Kasumi-1 (cell line): ENCODE measurements at places on chromosomes 1 and 21.

GRCh38 chr21:20737227-20737913, 260.8 kb upstream of the NCAM2 start:
- DNase-seq: no peak

GRCh38 chr1:23636009-23636408, 55.6 kb upstream of the RPL11 start:
- no peak for DNase-seq

DNA sequence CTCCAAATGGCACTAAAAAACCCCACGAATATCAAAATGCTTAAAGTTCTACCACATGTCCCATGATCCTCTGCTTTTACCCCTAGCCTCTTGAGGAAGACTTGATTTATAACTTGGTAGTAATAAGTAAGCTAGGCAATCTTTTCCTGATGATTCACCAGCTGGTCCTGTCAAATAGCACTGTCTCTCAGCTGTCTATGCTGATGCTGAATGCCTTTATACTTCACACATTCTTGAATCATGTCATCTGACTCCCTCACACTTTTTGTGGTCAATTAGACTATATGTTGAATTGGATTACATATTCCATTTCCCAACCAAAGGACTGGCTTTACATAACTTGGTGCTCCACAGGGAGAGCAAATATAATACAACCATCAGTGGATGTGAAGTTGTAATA, 16.6 kb downstream of the C21orf91 start:
- DNase-seq: no peak

- no peak for DNase-seq
Observed at GRCh38 chr1:42735056-42735455, 5.0 kb downstream of the CLDN19 start.

- DNase-seq: peak; percentile 81
Observed at GRCh38 chr1:45359882-45360513, 19.8 kb upstream of the MUTYH start.

- DNase-seq: no peak
Observed at GRCh38 chr1:84083307-84083706, 60.8 kb upstream of the PRKACB start.

- DNase-seq: peak; percentile 84
Observed at GRCh38 chr1:91278754-91279153, 125.9 kb downstream of the HFM1 start.

- DNase-seq: no peak
Observed at GRCh38 chr1:109954041-109954512, 30.5 kb upstream of the AHCYL1 start.

DNA sequence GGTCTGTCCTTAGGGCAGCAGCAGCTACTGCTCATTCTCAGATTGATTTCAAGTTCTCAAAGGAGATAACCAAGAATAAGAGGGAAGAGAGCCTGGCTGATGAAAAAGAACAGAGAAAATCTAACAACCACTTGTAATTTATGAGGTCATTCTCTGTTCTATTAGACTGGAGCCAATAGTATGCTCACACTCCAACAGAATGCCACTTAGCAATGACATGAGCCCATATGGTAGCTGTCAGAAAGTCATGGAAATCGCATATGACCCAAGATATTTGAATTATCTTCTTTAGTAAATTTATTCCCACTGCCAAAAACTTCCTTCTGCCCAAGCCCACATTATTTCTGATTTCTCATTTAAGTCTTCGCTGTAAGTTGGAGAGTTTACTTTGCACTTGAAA, 53.7 kb upstream of the PLA2G4A start:
- DNase-seq: no peak

DNA sequence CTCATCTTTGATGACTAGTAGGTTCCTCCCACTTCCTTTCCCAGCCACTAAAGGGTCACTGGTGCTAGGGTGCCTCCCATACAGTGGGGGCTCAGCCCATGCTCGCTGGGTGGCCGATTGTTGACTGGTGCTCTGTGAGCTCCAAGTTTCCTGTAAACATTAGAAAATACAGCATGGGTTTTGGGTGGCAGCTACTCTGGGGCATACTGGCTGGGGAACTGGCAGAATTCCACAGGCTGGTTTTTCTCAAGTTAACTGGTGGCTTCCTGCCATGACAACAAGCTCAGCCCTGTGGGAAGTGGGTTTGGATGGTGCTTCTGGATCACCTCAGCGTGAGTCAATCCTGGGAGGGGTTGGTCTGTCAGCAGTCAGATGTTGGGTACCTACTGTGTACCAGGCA, 28.7 kb upstream of the CRNN start:
- no peak for DNase-seq

GRCh38 chr1:200969726-200970561, 53.6 kb downstream of the KIF21B start:
- DNase-seq: no peak

GRCh38 chr1:12420171-12420570, 190.3 kb downstream of the VPS13D start:
- peak; percentile 32 for DNase-seq

GRCh38 chr1:20380616-20381035, 90.0 kb downstream of the VWA5B1 start:
- no peak for DNase-seq

- no peak for DNase-seq
Observed at GRCh38 chr1:224041032-224041431, 72.9 kb upstream of the FBXO28 start.

DNA sequence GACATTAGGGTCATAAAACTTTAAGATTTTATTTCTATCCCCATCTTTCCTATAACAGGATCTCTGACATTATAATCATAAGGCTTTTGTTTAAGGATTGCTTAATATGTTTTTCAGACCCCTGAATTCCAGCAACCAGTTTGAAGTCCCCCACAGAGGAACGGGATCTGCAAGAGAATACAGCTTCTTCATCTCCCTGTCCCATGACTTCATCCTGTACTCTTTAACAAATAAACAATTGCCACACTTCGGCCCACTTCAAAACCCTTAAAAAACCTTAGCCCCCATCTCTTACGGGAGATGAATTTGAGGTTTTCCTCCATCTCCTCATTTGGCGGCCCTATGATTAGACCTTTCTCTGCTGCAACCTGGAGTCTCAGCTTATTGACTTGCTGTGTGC, 35.8 kb downstream of the TESK2 start:
- no peak for DNase-seq

GRCh38 chr1:14282707-14283106, 315.8 kb upstream of the KAZN start:
- no peak for DNase-seq

DNA sequence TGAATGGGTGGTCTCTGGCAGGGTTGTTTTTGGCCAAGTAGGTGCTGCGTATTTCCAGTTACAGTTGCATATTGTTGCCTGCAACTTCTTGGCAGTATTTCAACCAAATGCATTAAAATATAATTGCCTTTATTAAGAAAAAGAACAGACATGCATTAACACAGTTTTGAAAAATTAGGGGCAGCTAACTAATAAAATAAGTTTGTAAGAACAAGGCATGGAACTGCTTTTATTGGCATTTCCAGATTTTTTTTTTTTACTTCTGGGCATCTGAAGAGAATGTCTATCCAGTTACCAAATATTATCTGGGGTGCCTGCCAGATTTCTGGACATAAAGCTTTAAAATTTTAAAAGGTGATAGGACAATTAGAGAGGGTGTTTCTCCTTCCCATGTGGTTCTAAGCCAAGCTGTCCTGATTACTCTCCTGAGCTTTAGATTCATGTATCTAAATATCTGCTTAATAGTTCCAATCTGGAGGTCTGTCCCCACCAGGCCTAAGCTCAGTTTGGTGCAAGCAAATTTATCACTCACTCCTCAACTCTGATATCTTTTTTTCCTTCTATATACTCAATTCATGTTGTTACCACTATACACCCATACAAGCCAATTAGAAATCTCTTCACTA, 553.3 kb upstream of the USP24 start:
- DNase-seq: no peak

DNA sequence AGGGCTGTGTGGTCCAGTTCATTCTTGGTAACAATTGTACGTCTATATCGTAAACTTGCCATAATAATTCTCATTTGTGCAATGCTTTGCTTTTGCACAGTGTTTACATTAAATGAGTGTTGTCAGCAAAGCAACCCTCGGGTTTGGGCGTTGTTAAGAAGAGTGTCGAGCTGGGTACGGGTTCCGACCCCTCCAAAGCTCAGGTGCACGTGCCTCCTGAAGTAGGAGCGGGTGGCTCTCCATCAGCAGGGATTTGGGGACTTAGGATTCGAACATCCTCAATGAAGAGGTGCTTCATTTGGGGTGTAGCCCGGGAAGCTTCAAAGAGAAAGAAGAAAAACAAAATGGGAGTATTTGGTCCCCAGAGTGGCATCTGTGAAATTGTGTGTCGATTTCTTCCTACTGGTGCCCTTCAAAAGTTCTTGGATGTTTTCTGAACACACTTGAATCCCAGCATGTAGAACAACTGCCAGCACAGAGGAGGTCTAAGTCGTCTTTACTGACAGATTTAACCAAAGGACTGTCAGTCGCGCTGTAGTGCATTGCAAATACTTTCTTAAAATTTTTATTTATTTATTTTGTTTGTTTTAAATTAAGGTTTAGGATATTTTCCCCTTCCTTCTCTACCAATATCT, 1.1 kb downstream of the TRIM58 start:
- DNase-seq: peak; percentile 41

- DNase-seq: no peak
Observed at GRCh38 chr1:47507881-47508701, 70.2 kb downstream of the FOXD2 start.

DNA sequence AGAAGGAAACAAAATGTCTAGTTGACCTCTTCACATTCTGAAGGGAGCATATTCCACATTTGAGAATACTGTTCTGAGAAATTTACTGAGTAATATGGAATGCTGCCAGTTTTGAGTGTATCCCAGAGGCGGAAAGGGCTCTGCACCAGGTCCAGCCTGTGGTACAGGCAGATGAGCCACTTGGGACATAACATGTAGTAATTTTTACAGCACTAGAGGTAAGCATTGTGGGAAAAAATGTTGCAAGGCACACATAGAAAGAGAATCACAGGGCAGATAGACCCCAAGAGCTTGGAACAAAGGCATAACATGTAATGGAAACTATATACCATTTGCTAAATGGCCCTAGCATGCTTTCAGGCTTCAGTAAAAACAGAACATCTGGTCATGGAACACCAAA, 228.5 kb downstream of the USH2A start:
- no peak for DNase-seq

- no peak for DNase-seq
Observed at GRCh38 chr1:202945483-202945882, 12.6 kb downstream of the ADIPOR1 start.

DNA sequence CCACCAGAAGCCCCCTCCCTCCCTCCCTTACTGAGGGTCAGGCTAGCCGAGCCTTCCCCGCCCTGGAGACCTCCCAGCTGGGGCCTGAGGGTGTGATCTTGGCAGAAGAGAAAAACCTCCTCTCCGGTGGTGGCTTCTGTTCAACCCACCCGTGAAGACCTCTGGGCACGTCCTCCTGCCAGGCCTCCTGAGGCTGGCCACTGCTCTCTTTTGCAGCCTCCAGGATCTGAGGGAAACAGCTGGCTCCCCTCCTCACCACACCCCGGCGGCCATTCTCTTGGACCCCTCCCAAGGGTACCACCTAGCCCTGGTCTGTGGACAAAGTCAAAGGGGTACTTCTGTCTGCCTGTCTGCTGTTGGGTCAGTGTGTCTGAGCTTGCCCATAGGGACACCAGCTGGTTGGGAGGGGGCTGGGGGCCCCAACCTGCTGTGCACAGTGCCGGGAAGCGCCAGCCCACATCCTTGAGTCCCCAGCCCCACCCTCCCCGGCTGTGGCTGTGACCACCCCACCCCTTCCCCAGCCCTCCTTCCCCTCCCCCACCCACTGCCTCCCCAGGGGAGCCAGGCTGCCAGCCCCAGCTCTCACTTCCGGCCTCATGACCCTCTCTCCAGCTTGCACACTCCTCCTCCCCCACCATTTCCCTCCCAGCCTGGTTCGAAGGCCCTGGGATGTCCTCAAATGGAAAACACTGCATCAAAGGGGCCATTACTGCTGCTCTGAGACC, 48.1 kb downstream of the AHDC1 start:
- DNase-seq: peak; percentile 21

GRCh38 chr1:115753830-115754229, 14.7 kb downstream of the CASQ2 start:
- no peak for DNase-seq

- no peak for DNase-seq
Observed at GRCh38 chr1:18192974-18193373, 85.4 kb downstream of the IGSF21 start.

GRCh38 chr1:12387641-12388040, 157.8 kb downstream of the VPS13D start:
- DNase-seq: no peak

DNA sequence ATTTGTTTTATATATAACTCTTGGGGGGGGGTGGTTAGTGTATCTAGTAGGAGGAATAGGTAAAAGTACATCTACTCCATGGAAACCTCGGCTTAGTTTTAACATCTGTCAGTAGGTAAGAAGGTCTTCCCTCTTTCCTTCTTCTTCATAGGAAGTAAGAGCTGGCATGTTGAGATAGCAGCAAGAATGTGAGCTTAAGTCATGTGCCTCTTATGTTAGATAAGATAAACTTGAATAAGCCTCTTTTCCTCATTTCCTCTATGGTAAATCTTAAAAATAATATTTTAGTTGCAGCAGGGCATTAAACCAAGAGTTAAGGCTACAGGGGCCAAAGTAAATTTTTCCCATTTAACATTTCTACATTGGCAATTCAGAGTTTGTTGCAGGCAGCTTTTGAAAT, 100.4 kb downstream of the MAP3K21 start:
- no peak for DNase-seq

GRCh38 chr1:221118176-221118937, 239.1 kb downstream of the HLX start:
- DNase-seq: no peak

GRCh38 chr1:184407816-184408510, 21.1 kb downstream of the C1orf21 start:
- no peak for DNase-seq

GRCh38 chr1:51567653-51568052, 48.6 kb upstream of the EPS15 start:
- DNase-seq: no peak

DNA sequence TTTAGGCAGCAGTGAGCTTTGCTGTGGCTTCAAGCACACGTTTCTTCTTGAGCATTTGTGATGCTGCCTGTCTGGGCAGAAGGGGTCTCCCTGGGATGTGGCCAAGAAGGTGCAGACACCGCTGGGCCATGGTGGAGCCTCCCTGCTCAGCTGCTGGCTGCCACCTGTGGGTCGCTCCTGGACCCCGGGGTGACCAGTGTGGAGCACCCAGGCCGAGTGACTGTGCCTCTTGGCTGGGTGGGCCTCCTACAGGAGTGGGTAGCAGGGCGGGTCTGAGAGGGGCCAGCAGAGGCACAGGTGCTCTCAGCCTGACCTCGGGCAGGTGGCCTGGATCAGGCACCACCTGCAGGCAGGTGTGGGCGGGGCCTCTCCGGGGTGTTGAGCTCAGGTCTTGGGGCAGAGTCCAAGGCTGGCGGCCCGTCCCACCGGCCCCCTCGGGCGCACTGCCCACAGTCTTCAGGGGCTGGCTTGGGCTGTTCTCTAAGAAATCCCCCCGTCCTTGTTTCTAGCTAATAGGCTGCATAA, 42.0 kb upstream of the COL6A1 start:
- DNase-seq: no peak
